ENCODE measurements at places on chromosomes 1 and 21.

- no peak for DNase-seq
Measured at GRCh38 chr1:10050611-10051010, 17.9 kb downstream of the UBE4B start.

DNA sequence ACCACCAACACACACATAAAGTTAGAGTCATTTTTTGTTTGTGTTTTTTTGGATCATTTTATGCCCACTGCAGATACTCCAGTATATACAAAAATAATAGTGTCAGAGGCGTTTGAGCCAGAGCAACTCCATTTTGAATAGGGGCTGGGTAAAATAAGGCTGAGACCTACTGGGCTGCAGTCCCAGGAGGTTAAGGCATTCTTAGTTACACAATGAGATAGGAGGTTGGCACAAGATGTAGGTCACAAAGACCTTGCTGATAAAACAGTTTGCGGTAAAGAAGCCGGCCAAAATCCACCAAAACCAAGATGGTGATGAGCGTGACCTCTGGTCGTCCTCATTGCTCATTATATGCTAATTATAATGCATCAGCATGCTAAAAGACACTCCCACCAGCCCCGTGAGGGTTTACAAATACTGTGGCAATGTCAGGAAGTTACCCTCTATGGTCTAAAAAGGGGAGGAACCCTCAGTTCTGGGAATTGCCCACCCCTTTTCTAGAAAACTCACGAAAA lies 40.6 kb downstream of the GJA5 start:
- no peak for DNase-seq

DNA sequence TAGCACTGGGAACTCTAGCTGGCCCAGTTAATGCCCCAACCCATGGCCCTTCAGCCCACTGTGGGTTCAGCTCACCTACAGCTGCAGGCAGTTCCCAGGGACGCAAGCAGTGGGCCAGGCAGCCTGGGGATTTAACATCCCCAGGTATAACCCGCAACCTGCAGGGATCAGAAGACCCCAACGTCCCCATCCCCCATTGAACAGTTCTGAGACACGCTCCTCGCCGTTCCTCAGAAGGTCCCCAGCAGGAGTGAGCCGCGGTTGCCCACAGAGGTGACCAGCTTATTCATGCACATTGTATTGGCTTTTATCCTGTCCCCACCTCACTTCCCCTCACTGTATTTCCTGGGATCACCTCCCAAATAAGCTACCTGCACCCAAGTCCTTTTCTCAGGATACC lies 5.0 kb upstream of the MATN1 start:
- no peak for DNase-seq

DNA sequence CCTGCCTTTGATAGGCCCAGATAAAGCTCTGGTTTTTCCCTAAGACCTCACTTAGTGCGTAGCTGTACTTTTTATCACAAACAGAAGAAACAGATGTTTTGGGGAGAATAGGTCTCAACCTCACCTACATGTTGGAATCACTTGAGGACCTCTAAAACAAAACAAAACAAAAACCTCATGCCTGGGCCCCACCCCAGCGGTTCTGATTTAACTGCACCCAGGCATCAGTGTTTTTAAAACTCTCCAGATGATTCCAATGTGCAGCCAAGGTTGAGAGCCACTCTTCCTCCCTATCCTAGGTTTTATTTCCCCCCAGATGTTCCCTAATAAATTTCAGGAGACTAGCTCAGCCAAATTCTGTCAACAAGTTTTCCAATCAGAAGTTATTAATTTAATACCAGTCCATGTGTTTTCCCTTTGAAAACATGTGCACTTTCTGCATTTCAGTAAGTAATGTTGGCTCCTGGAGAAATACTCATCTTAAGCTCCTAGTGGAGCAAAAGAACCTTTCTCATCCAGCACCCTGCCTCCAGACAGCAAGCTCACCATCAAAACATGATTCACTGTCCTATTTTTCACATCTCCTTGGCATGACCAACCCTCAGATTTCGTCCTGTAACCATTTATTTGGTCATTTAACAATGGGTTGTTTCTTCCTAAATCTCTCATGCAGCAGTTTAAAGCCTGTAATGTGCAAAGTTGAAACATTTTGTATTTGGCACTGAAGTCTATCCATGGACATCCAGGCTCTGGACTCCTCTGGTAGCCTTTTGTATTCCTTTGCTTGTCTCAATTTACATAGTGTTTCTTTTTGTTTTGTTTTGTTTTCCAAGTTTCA lies 27.5 kb downstream of the LRRC8C start:
- DNase-seq: no peak

- DNase-seq: no peak
Measured at GRCh38 chr1:34779526-34779925, 1.5 kb upstream of the GJB3 start.

DNA sequence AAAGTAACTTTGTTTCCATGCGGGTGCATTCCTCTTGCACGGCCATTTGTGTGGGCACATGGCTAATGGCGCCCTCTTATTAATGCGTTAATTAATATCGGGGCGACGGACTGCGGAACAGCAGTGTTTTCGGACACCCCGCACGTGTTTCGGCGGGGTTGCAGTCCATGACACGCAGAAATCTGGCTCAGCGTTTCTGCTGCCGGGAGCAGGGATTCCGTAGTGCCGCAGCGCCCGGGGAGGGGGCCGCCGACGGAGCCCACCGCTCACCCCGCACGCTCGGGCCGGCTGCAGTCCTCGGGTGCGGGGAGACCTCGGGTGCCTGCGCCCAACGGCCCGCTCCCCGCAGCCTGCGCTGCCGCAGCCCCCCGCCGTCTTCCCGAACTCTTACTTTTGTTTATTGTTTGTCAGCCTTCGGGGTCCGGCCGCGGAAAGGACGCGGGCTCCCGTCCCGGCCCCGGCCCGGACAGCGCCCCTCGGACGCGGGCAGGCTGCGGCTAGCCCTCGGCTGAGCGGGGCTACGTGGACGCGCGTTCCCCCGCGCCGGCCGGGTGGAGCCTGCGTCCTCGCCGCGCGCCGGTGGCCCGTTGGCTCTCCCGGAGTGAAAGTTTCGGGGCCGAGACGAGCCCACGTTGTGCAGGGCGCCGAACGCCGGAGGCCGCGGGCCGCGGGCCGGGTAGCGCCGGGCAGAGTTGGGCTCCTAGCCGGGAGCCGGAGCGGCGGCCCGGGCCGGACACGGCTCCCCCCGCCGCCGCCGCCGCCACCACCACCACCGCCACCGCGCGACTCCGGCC lies 849 bp downstream of the NFIA start:
- no peak for DNase-seq

- DNase-seq: no peak
Measured at GRCh38 chr1:20312310-20312709, 21.6 kb downstream of the VWA5B1 start.

- no peak for DNase-seq
Measured at GRCh38 chr1:87513966-87514660, 185.4 kb downstream of the LMO4 start.

- DNase-seq: no peak
Measured at GRCh38 chr1:180096584-180097325, 57.9 kb upstream of the QSOX1 start.

GRCh38 chr1:170076199-170076598 lies 1.7 kb upstream of the KIFAP3 start:
- no peak for DNase-seq

GRCh38 chr1:26412180-26412840 lies 1.7 kb downstream of the LIN28A start:
- DNase-seq: no peak

GRCh38 chr1:192159014-192159413 lies 752 bp downstream of the RGS18 start:
- DNase-seq: no peak

- no peak for DNase-seq
Measured at GRCh38 chr1:203325026-203325417, 19.7 kb downstream of the BTG2 start.

DNA sequence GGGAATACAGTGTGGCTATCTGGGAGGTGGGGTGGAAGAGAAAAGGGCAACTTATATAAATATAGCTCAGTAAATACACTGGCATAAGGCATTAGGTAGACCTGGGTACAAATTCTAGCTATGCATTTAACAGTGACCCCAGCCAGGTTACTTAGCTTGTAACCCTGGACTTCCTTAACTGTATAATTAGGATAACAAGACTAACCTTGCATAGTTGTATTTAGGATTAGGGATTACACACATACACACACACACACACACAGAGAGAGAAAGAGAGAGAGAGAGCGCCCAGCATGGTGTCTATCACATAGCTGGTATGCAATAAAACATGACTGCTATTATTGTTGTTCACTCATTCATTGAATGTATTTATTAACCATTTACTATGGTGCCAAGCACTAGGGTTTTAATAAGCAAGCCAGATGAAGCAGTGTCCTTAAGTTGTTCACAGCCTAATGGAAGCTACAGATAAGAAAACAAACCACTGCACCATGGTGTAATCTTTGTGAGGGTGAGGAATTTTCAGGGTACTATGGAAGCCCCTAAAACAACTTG lies 251.4 kb downstream of the ZNF648 start:
- no peak for DNase-seq

DNA sequence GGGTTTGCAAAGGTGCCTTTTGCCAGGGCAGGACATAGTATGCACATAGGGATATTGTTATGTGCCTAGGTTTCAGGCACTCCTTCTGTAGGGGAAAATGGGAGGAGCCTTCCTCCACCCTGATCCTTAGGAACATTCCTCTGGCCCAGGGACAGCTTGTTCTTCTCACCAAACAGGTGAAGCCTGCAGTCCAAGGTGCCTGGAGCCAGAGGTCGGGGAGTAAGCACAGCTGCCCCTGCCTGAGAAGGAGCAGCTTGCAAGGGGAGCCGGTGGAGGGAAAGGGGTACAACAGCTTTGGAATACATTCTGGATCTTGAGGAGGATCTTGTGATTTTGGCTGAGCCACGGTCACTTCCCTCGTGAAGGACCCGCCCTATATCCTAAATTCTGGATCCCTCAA lies 82.4 kb upstream of the CD1D start:
- no peak for DNase-seq

Measured in activated naive CD8-positive, alpha-beta T cell treated with anti-CD3 and anti-CD28 coated beads, Interleukin-2, amount 50 U/mL, for 16 hours (primary cell).